ENCODE measurements at places on chromosomes 13 and 19. TPM values are rescaled to one million over a fixed set of nuclear protein-coding genes. Genes with fewer than 3 reads are reported as not detected.

Gene TEX101
- not detected for total RNA-seq

DNA sequence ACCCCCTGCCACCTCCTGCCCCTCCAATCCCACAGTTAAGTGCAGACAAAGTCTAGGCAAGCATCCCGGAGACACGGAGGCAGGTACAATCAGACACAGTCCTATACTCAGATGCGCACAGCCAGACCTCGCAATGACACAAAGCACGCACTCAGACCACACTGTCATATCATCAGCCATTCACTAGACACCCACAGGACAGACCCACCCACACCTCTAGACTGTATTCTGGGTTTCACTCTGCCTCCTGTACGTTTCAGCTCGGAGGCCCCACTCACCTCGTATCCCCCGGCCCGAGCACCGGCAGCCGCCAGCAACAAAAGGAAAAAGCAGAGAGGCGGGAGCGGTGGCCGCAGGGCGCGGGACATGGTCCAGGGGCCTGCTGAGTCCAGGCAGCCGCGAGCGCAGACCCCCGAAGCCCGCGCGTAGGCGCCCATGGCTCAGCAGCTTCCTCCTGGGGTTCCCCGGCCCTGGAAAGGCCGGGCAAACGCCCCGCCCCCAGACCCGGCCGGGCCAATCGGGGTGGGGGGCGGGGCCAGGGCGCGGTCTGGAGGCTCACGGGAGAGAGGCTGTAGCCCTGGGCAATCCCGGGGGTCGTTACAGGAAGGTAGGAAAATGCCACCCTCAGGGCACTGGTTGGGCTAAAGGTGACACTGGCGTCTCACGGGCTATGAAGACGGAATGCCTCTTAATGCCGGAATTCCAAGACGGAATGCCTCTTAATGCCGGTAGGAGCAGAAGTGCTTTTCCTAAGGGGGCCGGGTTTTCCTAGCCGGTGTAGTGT, at the start of the genes MAN2B1 and WDR83:
Gene MAN2B1 (minus strand): TSS at position 478 of the 784 bp plus-strand sequence. CDS start 41 bp downstream, at position 437.
Gene WDR83 (plus strand): TSS at position 543 of the 784 bp plus-strand sequence. CDS start 2,984 bp downstream, outside the sequence.
- peak; percentile 99 for DNase-seq

- no peak for DNase-seq
These were observed 44.8 kb downstream of the BRD4 start for GRCh38 chr19:15287496-15287895.

Gene DNMT1
- 24.2 TPM for total RNA-seq

DNA sequence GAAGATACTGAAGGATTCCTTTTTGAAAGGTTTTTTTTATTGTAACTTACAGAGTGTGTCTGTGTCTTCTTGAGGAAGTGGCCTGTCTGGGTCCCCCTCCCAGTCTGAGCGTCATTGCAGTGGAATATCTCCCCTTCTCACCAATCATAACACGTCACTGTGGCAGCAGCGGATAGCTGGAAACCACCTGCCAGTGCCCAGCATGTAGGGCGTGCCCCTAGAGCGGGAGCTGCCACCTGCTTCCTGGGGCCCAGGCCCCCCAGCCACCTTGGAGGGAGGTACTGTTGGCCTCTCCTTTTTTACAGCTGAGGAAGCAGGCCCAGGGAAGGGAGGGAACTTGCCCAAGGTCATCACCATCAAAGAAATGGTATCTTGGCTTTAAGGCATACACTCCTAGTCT, 4.6 kb upstream of the DNM2 start:
- peak; percentile 26 for DNase-seq

DNA sequence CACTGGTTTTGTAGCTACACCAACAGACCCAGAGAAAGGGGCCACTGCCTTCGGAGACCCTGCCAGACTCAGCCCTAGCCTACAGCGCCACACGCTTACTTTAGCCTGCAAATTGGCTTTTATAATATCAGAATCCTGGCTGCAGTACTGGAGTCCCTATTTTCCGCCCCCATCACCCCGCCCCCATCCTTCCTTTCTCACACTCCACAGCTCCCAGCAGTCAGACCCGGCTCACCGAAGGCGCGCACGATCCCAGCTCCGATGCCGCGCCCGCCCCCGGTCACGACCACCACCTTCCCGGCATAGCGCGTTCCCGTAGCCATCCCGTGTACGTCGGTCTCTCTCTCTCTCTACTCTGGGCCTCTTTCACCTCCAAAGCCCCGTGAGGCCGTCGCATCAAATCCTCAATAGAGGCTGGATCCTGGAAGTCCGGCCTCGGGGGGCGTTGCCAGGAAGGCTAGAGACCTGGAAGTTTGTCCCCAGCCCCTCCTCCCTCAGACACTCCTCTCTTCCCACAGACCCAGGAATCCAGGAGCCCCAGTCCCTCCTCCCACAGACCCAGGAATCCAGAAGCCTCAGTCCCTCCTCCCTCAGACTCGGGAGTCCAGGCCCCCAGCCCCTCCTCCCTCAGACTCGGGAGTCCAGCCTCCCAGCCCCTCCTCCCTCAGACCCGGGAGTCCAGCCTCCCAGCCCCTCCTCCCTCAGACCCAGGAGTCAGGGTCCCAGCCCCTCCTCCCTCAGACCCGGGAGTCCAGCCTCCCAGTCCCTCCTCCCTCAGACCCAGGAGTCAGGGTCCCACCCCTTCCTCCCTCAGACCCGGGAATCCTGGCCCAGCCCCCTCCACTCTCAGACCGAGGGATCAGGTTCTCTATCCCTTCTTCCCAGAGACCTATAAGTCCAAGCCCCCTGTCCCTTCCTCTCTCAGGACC, at the start of gene HSD17B14:
Gene HSD17B14 (minus strand): TSS at position 403 of the 929 bp plus-strand sequence. CDS start 80 bp downstream, at position 323.
- DNase-seq: peak; percentile 77

Gene SERPINE3
- total RNA-seq: not detected

- peak; percentile 87 for DNase-seq
These were observed 5.2 kb upstream of the ATP1A3 start for GRCh38 chr19:41999071-41999877.

DNA sequence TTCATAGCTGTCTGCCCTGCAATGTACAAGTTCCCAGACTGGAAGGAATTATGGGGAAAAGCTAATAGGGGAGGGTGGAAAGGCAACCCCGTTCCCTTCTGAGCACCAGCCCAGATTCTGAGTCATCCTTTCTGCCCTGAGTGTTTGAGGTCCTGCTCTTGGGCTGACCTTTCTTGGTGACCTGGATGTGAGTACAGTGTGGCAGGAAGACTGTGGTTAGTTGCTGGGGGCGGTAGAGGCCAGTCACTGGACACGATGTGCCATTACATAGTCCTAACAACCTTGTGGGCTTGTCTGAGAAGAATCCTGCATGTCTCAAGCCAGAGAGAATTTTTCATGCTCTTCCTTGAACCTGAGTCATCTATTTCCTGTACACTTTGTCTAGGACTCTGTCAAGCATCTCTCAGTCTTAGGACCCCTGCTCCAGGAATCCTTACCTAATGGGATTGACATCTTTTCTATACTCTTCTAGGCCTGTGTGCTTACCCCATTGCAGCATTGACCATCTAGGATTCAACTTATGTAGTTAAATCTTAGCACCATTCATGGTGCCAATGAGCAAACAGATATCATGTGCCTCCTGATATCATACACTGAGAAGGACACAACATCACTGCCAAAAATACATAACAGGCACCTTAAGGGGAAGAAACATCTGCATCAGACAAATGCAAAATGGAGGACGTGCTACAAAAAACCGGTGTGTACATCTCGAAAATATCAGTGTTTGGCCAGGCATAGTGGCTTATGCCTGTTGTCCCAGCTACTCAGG, 8.1 kb upstream of the ANGPTL4 start:
- peak; percentile 92 for DNase-seq

Measured in osteoblast (primary cell).